ELF-1 (cell line): ENCODE measurements at places on chromosomes 6 and 20.
A peak's percentile ranks its signal among the peaks of the same experiment; 100 is the strongest.

DNA sequence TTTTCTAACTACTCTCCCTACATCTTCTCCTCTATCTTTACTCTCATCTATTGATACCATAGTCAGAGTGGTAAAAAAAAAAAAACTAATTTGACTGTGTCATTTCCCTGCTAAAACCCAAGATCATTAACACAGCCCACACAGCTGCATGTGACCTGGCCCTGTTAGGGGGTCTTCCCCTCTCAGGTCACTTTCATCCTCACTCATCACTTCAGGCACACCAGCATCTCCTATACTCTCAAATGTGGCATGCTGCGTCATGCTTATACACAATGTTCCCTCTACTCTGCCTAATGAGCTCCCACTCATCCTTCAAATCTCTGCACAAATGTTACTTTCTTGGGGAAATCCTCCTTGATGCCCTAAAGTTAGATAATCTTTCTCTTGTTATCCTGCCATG, 86.8 kb downstream of the CDK19 start:
- no peak for DNase-seq

- DNase-seq = peak; percentile 34
Measured at GRCh38 chr6:34562861-34563512, 6.9 kb upstream of the SPDEF start.

DNA sequence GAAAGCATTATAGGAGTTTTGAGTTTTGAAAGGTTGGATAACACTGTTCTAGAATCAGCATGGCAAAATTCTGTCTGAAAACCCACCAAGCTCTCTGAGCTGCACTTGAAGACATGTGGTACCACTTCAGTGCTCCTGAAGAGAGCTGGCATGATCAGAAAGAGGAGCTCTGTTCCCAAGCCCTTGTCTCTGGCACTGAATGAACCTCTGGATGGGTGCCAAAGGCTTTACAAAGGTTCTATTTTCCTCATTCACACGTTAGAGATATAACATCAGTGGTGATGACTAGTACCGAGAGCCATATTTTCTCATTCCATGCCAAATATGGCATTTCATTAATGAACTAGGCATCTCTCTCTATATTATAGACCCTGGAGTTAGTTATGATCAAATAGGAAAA, 301.8 kb upstream of the ID4 start:
- DNase-seq = no peak

DNA sequence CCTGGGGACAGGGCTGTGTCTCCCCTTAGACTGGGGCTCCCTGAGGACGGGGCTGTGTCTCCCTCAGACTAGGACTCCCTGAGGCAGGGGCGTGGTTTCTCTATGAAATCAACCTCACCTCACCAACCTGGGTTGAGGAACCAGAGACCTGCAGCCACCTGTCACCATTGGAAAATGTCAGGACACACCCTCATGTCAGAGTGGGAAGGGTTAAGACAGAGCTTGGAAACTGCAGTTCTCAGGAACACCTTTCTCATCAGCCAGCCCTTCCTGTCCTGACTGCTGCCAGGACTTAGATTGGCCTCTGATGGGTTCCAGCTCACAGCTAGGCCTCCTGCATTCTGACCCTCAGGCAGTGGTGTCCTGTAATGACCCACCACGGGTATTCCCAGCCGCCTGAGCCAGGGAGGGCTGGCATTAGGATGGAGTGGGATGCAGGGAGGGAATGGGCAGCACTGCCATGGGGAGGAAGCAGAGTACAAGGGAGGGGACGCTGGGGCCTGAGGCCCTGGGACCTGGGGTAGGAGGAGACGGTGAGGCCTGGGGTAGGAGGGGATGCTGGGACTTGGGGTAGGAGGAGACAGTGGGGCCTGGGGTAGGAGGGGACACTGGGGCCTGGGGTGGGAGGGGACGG, 76.3 kb downstream of the MRPL14 start:
- peak; percentile 74 for DNase-seq

GRCh38 chr6:141033101-141033500, 1099.6 kb upstream of the GJE1 start:
- DNase-seq = no peak

DNA sequence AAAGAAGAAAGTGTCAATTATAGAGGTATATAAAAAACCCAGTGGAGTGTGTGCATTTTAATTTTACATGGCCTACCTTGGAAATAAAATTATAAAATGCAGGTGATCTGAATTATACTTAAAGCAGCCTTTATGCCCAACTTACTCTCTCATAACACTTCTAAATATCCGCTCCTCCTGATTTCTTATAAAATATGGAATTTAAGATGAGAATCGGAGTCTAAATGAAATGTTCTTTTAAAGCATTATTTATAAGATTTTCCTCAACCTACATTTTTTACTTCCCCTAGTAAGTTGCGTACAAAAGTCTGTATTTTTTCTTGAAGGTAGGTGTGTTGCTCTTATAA, 3.5 kb downstream of the CITED2 start:
- DNase-seq = no peak

- no peak for DNase-seq
Measured at GRCh38 chr20:58020656-58021454, 207.6 kb downstream of the ANKRD60 start.
